Myocyte (in vitro differentiated cells): ENCODE measurements at places on chromosomes 16 and 17. TPM values are rescaled to one million over a fixed set of nuclear protein-coding genes. Genes with fewer than 3 reads are reported as not detected.

Gene TOP2A
- 2.2 and 2.3 TPM in 2 replicates for total RNA-seq

Gene ESRP2
- total RNA-seq, result 0.11 TPM in 1 of 2 replicates, not detected in the other

Gene RUNDC3A
- 0.40 and 0.62 TPM in 2 replicates for total RNA-seq

Gene ZFP90
- 28.3 and 33.2 TPM in 2 replicates for total RNA-seq

Gene SLC5A10
- not detected in 2 replicates for total RNA-seq

Gene ALDH3A2
- 102 and 137 TPM in 2 replicates for total RNA-seq

GRCh38 chr17:2980211-2980903 is 83.0 kb downstream of the OR1D5 start:
- no peak for DNase-seq

DNA sequence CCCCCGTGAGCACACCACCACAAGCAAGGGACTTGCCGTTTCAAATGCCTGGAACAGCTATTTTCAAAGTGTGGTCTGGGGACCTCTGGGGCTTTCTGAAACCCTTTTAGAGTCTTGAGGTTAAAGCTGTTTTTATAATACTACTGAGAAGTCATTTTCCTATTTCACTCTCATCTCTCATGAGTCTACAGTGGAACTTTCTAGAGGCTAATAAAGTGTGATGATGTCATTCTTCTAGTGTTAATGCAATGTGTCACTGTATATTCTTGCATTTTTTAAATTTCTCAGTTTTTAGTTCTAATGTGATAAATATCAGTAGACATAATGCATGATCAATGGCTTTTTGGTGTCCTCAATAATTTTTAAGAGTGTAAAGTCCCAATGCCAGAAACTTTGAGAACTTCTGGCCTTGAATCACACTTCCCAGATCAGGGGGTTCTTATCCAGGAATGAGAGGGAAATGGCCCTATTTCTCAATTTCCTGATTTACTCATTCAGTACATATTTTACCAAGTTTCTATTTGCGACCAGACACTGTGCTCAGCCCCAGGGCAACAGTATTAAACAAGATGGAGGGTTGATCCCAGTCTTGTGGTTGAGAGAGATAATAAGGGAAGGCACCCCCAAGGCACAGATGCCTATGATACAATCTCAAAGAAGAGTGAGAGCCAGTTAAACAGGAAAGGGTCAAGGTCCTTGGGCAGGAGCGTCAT is 444.0 kb downstream of the HS3ST3B1 start:
- DNase-seq, result no peak

DNA sequence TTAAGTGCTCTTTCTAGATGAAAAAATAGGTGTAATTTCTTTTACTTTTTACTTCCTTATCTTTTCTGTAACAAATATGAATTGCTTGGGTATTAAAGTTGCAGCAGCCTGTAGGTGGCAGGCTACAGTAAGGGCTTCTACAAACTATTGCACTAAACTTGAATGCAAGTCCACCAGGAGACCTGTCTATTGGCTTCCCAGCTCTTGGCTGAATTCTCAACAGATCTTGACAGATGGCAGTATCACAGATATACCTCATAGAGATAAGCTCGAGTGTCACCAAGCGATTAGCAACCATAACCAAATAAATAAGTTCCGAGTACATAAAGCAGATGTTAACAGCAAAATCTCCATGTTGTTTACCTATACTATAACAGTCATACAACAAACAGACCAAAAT is 5.9 kb downstream of the BBS2 start:
- DNase-seq, result peak; percentile 71

GRCh38 chr17:29007456-29007855 is 1.6 kb upstream of the SEZ6 start:
- DNase-seq, result peak; percentile 58

DNA sequence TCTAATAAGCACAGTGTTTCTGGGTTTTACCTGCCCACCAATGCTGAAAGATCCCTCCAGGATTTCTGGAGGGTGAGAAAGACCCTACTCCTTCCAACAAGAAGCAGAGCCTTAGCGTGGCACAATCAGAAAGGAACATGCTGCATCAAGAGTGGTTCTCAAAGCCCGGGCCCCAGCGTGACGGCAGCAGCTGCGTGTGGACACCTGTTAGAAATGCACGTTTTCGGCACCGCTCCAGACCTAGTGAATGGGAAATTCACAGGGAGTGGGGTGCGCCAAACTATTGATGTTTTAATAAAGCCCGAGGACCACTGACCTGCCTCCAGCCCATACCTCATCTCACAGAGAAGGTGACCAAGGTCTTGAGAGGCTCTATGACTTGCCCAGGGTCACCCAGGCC is 55.8 kb downstream of the PECAM1 start:
- no peak for DNase-seq

- DNase-seq, result no peak
Observed at GRCh38 chr16:57469917-57470470, 7.5 kb downstream of the POLR2C start.
